ENCODE measurements at places on chromosomes 3 and 15. TPM values are rescaled to one million over a fixed set of nuclear protein-coding genes. Genes with fewer than 3 reads are reported as not detected.

Gene FXR1
- 133 TPM for total RNA-seq

Gene ARHGEF26
- total RNA-seq, result 4.7 TPM

Gene TM6SF1
- not detected for total RNA-seq

Gene ZNF620
- 2.5 TPM for total RNA-seq

Gene FSTL1
- total RNA-seq, result 178 TPM

Gene HDDC3
- total RNA-seq, result 18.5 TPM

Gene CNTN3
- not detected for total RNA-seq

Gene DNASE1L3
- 0.63 TPM for total RNA-seq

Gene SENP5
- total RNA-seq, result 31.4 TPM

Gene IL5RA
- total RNA-seq, result not detected

Gene ITPKA
- 16.8 TPM for total RNA-seq

Gene PEX5L
- 0.69 TPM for total RNA-seq

Gene ZSCAN2
- total RNA-seq, result 18.3 TPM

Gene GOLGA6L10
- total RNA-seq, result 1.1 TPM

Gene CCRL2
- 6.0 TPM for total RNA-seq

Gene CHRNA5
- total RNA-seq, result 11.0 TPM

Gene CHRFAM7A
- total RNA-seq, result not detected

Gene ISL2
- 6.3 TPM for total RNA-seq

Gene FBXO40
- not detected for total RNA-seq

Gene SNX33
- total RNA-seq, result 16.2 TPM

Gene PRRT3
- total RNA-seq, result 4.4 TPM

Gene NOX5
- total RNA-seq, result 339 TPM

All from PC-3 (cell line).